ENCODE measurements at places on chromosomes 7 and 10.

- DNase-seq = no peak
These were observed 23.3 kb downstream of the ENKUR start for GRCh38 chr10:24992512-24993133.

GRCh38 chr7:86846494-86847190 is 202.9 kb downstream of the GRM3 start:
- no peak for DNase-seq

GRCh38 chr10:75980419-75981002 is 549.1 kb downstream of the LRMDA start:
- no peak for DNase-seq

DNA sequence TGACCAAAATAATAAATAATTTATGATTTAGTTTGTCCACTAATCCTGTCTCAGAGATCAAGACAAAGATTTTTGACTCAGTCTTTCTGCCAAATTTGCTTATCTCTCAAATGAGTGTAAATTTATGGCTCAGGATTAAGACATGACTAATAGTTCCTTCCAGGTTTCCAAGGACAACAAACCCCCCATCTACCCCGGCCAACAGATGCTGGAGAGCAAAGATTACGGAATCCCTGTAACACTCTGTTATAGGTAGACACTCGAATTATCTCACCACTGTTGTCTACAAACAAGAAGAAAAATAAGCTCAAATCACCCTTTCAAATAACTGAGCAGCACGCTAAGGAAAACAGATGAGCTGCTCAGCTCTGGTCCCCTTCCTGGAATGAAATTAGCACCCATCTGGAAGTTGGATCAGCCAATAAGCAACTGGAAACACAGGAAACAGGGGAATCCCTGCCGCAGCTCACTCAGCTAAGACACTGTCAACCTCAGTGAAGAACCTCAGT is 56.8 kb upstream of the SVIL start:
- no peak for DNase-seq

GRCh38 chr10:77861366-77861765 is 65.2 kb downstream of the DLG5 start:
- DNase-seq = no peak

DNA sequence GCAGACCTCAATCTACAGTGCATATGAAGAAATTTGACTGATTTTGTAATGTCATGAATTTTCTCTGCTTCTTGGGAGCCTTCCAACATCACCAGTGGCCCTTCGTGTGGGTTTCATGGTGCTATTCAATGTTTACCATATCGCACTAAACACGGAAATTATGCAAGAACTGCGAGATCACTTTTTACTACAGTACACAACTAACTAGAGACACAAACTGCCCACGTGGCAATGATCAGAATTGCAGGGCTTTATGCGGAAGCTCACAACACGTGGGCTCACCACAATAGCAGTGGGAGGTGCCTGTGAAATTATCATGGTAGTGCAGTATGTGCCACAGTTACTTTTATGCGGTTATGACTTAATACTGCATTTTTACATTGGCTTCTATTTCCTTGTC is 449.7 kb upstream of the KLF6 start:
- DNase-seq = no peak

GRCh38 chr7:17095931-17096330 is 202.5 kb upstream of the AHR start:
- no peak for DNase-seq
